ENCODE measurements at places on chromosomes 7 and 10. TPM values are rescaled to one million over a fixed set of nuclear protein-coding genes. Genes with fewer than 3 reads are reported as not detected.

DNA sequence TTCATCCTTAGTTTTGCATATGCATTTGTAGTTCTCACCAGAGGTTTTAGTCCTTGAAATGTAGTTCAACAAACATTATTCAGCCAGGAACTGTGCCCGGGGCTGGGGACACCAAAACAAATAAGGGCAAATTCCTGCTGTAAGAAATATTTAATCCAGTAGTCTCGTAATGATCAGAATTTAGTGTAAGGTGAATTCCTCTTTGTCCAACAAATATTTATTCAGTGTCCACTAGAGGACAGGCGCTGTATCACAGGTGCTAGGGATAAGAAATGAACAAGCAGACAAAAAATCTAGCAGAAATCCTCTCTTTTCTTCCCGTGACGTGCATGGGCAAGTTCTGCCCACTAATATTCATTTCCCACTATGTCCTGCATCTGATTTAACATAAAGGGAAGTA is 17.6 kb downstream of the LGI1 start:
- DNase-seq: no peak

The SFTPA1 gene
- total RNA-seq: not detected

DNA sequence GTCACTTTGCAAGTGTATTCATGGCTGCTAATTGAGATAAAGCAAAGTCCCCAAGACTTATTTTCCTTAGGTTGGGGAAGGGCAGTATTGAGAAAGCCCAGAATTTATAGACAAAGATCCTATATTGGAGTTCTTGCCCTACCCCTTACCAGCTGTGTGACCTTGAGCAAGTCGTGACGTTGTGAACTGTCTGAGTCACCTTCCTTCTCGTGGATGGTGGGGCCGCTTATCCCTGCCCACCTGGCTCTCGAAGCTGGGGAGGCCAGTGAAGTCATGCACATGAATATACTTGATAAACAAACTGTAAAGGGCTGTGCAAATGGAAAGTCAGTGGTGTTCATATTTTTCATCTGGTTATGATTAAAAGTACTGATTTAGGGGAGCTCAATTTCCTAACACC is 127.4 kb downstream of the TACC2 start:
- no peak for DNase-seq

The ITIH2 gene
- total RNA-seq: not detected

The ANKRD1 gene
- total RNA-seq: not detected

DNA sequence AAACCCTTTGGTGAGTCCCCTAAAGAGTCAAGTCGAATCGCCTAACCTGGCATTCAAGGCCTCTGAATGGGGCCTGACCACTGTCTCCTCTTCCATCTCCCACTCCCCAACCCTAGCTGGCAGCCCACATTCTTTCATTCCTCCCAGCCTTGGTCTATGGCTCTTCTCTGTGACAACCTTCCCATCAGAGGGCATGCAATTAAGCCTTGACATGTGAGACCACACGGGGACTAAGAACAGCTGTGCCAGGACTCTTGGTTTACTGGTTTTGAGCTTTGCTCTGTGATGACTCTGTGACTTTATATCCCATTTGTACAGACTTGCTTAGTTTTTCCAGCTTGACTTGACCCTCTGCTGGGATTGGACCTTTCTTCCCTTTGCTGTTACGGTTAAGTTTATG is 116.6 kb downstream of the BUB3 start:
- DNase-seq: no peak
